Activated CD4-positive, CD25-positive, alpha-beta regulatory T cell (primary cell): ENCODE measurements at places on chromosomes 16 and 17.

GRCh38 chr16:87982581-87983041 lies 31.4 kb downstream of the BANP start:
- no peak for DNase-seq

GRCh38 chr16:53612003-53612402 lies 91.7 kb downstream of the RPGRIP1L start:
- DNase-seq: no peak

GRCh38 chr17:64788286-64789060 lies 126.4 kb upstream of the SMURF2 start:
- no peak for DNase-seq

DNA sequence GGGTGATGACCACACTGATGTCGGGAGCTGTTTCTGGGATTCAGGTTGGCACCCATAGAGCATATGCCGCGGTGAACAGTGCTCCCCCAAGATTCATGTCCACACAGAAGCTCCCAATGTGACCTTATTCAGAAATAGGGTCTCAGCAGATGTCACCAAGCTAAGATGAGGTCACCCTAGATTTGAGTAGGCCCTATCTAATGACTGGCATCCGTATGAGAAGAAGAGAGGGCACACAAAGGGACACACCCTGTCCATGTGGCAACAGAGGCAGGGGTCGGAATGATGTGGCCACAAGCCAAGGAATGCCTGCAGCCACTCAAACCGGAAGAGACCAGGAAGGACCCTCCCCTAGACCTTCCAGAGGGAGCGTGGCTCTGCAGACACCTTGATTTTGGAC lies 35.5 kb downstream of the TBC1D16 start:
- no peak for DNase-seq

GRCh38 chr17:59680314-59680713 lies 26.9 kb downstream of the PTRH2 start:
- no peak for DNase-seq

DNA sequence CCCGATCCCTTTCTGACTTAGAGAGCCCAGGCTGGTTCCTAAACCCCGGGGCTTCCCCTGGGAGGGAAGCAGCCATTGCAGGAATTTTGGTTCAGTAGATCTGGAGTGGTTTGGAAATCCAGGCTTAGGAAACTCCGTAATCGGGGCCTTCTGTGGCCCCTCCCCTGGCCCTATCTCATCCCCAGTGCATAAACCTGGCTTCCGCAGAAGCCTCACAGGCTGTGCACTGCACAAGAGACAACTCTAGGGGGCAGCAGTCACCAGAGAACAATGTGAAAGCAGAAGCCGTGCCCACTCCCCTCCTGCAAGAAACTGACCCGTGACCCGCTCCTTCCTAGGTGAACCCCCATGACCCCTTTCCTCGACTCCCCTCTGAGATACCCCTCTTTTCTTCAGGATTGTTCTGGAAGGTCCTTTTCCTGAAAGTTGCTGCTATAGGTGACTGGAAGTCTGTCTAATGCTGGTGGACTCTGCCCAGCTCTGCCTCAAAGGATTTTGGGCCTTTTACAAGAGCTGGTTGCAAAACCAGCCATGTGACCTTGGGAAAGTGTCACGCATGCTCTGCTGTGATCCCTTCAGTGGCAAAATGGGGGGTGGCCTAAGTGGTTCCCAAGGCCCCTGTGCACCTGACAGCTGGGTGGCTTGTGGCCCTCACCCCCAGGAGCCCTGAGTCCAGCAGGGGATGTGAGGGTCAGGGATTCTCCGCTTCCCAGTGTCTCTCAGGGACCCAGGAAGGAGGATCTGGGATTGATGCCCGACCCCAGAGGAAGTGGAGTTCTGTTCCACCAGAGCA lies 14.4 kb downstream of the GUCY2D start:
- no peak for DNase-seq

- DNase-seq: no peak
These were observed 47.4 kb upstream of the JPH3 start for GRCh38 chr16:87554754-87555427.

DNA sequence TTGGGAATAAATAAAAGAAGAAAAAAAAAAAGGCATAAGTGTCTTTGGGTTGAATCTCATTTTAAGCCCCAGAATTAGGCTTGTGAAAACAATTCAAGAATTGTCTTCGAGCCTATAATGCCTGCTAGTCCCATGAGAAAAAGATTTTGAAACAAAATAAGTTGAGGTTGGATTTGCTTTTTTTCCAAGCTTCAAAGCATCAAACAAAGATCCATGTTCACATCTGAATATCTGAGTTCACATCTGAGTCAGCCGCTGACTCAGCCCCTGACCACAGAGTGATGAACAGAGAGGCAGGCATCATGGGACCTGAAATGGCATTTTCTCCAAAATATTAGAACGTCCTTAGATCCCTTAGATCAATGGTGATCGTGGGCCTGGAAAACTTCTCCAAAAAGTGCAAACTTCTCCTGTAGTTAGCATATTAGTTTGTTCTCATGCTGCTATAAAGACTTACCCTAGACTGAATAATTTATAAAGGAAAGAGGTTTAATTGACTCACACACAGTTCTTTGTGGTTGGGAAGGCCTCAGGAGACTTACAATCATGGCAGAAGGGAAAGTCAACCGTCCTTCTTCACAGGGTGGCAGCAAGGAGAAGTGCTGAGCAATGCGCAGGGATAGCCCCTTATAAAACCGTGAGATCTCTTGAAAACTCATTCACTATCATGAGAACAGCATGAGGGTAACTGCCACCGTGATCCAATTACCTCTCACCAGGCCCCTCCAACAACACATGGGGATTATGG lies 294.6 kb upstream of the HSBP1 start:
- DNase-seq: no peak

GRCh38 chr16:13833515-13833914 lies 86.4 kb upstream of the ERCC4 start:
- no peak for DNase-seq

DNA sequence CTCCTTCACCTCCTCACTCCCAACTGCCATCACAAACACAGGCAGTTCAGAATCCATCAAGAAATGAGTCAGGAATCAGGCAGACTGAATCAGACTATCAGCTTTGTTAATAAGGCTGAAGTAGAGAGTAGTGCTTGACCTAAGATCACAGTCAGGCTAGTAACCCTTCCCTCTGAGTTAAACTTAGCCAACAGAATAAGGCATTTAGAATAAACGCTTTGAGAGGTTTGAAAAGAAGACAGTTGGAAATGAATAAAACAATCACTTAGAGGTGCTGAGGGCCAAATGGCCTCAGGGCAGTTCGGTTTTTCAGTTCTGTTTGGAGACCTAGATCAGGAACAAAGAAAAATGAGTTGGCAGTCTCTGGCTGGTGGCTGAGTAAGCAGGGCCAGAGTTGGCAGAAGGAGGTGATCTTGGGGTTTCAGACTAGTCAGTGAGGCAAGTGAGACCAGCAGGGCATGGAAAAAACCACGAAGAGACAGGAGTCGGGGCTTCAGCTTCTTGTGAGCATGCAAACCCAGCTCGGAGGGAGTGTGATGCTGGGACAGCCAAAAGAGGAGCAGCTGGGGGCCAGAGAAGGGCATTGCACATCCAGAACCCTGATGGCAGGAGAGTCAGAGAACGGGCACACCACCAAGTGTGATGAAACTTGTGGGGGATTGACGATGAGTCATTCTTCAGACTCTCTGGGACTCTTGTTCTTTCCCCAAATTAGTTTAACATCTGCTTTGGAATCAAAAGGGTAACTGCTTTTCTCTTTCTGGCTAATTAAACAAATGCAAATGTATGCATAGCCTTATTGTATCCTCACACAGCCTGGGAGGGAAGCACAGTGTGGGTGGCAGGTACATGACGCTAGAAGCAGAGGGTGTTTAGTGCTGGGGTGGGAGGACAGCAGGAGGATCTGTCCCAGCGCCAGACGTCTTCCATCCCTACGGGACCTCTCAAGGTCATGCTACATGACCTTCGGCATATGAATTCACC lies 54.8 kb downstream of the SPECC1 start:
- no peak for DNase-seq

DNA sequence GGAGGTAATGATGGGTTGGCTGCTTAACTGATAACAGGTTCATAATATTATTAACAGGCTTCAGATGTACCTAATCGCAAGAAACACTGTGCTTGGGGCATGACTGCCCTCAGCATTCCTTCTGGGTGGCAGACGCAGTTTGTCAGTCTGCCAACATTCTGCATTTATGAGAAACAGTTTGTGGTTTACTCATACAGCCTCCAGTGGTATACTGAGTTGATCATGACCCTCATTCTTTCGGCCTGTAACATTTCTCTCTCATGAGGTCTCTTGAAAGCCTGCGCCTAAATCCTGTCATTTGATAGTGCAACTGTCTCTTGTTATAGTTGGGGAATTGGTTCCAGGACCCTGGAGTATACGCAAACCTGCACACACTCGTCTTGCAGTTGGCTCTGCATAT lies 4.9 kb upstream of the RUSF1 start:
- DNase-seq: no peak

GRCh38 chr16:28288114-28288513 lies 4.2 kb upstream of the SBK1 start:
- no peak for DNase-seq

- DNase-seq: peak; percentile 40
These were observed 14.6 kb upstream of the CD79B start for GRCh38 chr17:63946440-63947363.

DNA sequence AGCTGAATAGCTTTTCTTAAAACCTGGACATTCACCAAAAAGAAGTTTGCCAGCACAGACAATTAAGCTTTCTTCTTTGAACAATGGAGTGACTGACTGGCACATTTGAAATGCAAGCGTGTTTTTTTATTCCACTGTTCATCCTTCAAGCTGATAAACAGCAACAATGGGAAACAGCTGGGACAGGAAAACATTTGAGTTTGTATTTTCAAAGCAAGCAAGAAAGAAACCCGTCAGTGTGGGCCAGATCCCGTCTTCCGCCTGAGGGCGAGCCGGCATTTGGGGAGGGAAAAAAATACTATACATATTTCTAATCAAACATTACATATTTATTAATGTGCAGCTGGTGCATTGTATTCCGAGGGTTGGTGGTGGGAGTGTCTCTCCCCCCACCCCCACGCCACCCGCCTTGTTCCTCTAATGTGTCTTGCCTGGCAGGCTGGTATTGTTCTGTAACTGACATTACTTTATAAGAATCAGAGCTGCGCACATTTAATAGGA lies 94.3 kb downstream of the CYLD start:
- no peak for DNase-seq

GRCh38 chr16:48497932-48498768 lies 111.8 kb downstream of the N4BP1 start:
- DNase-seq: no peak

DNA sequence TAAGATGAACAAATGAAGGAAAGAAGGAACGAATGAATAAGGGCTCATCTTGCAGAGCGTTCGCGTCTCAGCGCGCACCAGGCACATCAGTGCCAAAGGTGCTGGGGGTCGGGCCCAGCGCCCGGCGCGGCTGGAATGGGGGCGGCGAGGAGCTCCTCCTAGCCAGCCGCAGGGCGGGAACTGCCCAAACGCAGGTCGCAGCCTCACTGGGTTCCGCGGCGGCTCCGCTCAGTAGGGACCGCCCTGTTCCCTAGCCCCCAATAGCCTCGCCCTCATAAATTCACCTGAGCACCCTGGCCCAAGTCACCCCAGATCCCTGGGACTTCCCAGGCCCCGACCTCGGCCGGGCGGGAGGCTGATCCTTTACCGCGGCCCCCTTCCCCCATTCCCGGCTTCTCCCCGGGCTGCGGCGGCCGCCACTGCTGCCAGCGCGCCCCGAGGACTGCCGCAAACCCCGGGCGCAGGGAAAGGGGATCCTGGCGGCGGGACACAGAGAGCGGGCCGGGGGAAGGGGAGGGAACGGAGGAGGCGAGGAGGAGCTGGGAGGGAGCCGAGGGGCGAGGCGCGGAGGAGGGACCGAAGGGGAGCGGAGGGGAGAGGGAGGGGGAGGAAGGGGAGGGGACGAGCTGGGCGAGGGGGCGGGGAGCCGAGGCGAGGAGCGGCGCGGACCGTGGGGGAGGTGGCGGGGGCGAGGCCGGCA lies 377 bp upstream of the CRHR1 start:
- DNase-seq: no peak

DNA sequence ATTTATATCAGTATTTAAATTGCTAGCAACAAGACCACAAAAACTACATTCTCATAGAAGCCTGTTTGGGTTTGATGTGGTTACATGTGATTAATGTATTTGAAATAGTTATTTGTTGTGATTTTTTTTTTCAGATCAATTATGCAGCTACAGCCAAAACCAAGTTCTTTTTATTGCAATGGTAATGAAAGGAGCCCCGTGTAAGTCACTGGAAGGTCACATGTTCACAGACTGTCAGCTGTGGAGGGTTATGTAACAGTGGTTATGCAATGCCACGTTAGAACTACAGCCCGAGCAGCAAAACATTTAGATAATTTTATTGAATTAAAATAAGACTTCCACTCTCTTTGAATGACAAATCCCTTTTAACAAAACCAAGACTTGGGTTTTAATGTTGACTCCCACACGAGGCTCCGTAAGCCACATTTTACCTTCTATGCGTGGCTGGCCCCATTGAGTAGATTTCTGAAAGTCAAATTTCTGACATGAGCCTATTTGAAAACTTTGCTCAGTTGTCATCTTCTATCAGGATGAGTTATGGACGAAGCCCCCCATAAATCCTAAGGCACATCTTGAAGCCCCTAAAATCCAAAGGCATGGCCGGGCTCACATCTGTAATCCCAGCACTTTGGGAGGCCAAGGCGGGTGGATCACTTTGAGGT lies 41.8 kb upstream of the SEC14L1 start:
- DNase-seq: no peak

GRCh38 chr17:42268236-42268635 lies 8.0 kb downstream of the STAT5B start:
- DNase-seq: no peak

GRCh38 chr16:57734308-57734924 lies 1.2 kb upstream of the KATNB1 start:
- DNase-seq: no peak

- DNase-seq: no peak
These were observed 18.8 kb downstream of the POLR3K start for GRCh38 chr16:34648-34987.

GRCh38 chr16:21233521-21234150 lies at the start of gene ANKS4B:
TSS of gene ANKS4B (plus strand) at chr16:21233699. CDS start at chr16:21233738, 39 bp downstream.
- no peak for DNase-seq

DNA sequence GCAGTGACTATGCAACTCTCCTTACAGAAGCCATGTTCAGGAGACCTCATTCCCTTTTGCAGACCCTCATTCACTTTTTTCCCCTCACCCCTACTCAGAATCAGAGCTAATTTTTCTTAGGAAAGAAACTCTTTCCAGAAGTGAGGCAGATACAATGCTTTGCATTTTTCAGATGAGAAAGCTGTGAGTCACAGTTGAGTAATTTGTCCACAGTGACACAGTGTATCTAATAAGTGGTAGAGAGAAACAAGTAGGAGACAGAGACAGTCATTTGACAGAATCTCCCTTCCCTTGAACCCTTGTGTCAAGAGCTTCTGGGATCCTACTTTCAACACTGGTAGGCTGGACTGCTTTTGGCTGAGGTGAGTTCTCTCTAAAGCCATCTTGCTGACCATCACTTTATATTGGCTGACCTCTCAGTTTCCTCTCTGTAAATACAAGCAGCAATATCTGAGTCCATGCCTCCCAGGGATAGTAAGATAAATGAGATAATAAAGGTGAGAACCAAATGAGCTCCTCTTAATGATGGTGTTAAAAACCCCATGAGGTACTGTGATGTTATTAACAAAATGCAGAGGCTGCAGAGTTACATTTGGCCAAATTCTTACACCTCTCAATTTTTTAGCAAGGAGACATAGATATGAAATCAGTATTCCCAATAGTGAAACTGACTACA lies 130.8 kb downstream of the CA10 start:
- DNase-seq: no peak

GRCh38 chr16:68704232-68704867 lies 32.7 kb upstream of the CDH1 start:
- DNase-seq: no peak
